Neuronal stem cell (in vitro differentiated cells): ENCODE measurements at places on chromosomes 4 and X.

GRCh38 chr4:45284400-45285085 lies 558.2 kb upstream of the GNPDA2 start:
- no peak for DNase-seq
- no peak overlapping the region for H3K27ac ChIP-seq
- H3K4me3 ChIP-seq: no peak overlapping the region
- H3K4me1 ChIP-seq: no peaks in the 10 kb centered on the region
- H3K36me3 ChIP-seq: no peaks in the 10 kb centered on the region

- H3K4me3 ChIP-seq: no peak overlapping the region
- H3K4me1 ChIP-seq: peaks cover 6% of the 10 kb centered on the region
- H3K27me3 ChIP-seq: no peaks in the 10 kb centered on the region
- no peaks in the 10 kb centered on the region for H3K36me3 ChIP-seq
- DNase-seq: no peak
Measured at GRCh38 chrX:6095469-6095868, 133.2 kb downstream of the NLGN4X start.

DNA sequence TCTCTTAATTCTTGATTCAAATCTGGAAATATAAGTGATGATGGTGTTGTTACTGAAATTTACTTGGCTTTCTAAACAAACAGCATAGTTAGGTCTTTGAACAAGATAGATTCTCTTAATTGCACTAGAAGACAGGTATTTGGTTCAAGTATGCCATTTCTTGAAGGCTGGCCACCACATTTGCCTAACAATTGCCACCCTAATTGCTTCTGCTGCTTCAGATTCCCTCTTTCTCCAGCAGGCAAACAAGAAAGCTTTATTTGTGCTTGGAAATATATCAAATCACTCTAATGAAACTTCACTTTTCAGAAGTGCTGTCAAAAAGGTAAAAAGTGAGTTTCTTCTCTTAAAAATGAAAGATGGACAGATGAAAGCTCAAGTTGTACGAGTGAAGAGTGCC lies 418.6 kb downstream of the INPP4B start:
- no peak overlapping the region for H3K27ac ChIP-seq
- no peaks in the 10 kb centered on the region for H3K27me3 ChIP-seq
- no peaks in the 10 kb centered on the region for H3K4me1 ChIP-seq
- no peak for DNase-seq

DNA sequence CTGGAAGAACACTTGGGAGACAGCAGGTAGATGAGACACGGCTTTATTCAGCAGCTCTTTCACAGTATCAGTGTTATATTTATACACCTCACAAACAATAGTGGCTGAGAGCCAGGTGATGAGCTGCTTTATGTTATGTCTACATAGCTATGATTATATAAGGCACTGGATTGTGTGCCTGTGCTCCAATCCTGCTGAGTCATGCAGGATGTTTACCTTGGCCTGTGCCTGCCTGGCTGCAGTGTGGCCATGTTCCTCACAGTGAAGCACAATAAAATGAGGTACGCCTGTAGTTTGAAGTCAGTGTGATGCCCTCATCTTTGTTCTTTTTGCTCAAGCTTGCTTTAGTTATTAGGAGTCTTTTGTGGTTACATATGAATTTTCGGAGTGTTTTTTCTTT lies 31.3 kb downstream of the CXCL13 start:
- no peak overlapping the region for H3K4me3 ChIP-seq
- H3K27ac ChIP-seq: no peak overlapping the region
- H3K36me3 ChIP-seq: no peaks in the 10 kb centered on the region
- DNase-seq: no peak
- no peaks in the 10 kb centered on the region for H3K4me1 ChIP-seq

DNA sequence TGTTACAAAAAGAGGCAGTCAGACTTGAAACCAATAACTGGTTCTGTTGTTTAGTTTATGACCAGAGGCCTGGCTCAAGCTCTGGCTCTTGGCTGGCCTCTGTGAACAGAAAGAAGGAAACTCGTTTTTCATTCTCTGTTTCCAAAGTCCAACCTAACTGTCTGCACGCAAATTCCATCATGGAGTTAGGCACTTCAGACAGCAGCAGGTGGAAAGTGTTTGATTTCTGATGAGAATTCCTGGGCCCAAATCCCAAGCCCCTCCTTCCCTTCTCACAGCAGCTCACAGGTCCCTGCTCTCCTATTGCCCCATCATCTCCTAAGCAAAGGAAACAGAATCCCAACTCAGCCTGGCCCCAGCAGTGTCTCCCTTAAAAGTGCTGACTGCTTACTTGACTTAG lies 42.8 kb upstream of the FGF16 start:
- H3K27ac ChIP-seq: no peak overlapping the region
- no peaks in the 10 kb centered on the region for H3K27me3 ChIP-seq
- DNase-seq: no peak
- no peaks in the 10 kb centered on the region for H3K36me3 ChIP-seq
- no peaks in the 10 kb centered on the region for H3K4me1 ChIP-seq

DNA sequence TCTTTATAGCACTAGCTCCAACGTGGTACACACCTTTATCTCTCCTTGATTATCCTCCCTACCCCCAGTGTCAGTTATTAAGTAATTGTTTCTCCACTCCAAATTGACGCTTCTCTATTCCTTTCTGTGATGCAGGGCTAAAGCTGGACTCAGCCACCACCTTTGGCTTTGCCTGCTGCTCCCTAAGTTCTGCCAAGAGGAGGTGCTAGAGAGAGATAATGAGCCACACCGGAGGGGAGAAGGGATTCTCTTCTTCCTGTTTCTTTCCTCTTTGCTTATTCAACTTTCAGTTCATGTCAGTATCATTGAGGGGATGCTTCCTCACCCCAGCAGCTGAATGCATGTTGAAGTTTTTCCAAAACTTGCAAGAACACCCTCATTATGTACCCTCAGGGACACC lies 176.5 kb downstream of the GBA3 start:
- DNase-seq: no peak
- no peaks in the 10 kb centered on the region for H3K27me3 ChIP-seq
- no peaks in the 10 kb centered on the region for H3K4me1 ChIP-seq
- H3K36me3 ChIP-seq: no peaks in the 10 kb centered on the region
- no peak overlapping the region for H3K27ac ChIP-seq

- no peaks in the 10 kb centered on the region for H3K4me1 ChIP-seq
- no peak overlapping the region for H3K27ac ChIP-seq
- no peak overlapping the region for H3K4me3 ChIP-seq
- H3K36me3 ChIP-seq: no peaks in the 10 kb centered on the region
- H3K27me3 ChIP-seq: no peaks in the 10 kb centered on the region
- no peak for DNase-seq
Measured at GRCh38 chr4:113539408-113539807, 222.1 kb downstream of the CAMK2D start.

GRCh38 chr4:10371869-10372471 lies 85.3 kb downstream of the ZNF518B start:
- no peak for DNase-seq
- no peaks in the 10 kb centered on the region for H3K27me3 ChIP-seq
- no peaks in the 10 kb centered on the region for H3K36me3 ChIP-seq

DNA sequence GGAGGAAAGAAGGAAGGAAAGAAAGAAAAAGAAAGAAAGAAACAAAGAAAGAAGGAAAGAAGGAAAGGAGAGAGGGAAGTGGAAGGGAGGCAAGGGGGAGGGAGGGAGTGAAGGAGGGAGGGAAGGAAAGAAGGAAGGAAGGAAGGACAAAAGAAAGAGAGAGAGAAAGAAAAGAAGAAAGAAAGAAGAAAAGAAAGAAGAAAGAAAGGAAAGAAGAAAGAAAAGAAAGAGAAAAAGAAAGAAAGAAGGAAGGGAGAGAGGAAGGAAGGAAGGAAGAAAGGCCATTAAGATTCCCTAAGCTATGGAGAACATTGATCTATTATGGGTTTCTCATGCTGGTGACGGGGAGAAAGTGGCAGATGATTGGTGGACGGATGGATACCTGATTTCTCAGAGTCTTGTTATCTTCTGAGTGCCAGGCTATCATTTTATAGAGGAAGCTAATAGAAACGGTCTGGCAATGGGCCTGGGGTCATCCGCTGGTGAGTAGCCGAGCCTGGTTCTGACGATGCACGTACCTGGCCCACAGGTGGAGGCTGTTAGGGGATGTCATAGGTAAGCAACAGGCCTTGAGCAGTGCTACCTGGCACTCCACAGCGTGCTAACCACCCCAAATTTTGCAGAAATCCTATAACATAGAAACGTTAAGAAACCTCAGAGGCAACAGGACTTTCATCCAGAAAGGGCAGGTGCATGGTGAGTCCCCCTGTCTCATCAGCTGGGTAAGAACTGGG lies 142.9 kb downstream of the SHOX start:
- H3K36me3 ChIP-seq: no peaks in the 10 kb centered on the region
- peaks cover 3% of the 10 kb centered on the region for H3K4me1 ChIP-seq
- no peak for DNase-seq
- no peak overlapping the region for H3K4me3 ChIP-seq

DNA sequence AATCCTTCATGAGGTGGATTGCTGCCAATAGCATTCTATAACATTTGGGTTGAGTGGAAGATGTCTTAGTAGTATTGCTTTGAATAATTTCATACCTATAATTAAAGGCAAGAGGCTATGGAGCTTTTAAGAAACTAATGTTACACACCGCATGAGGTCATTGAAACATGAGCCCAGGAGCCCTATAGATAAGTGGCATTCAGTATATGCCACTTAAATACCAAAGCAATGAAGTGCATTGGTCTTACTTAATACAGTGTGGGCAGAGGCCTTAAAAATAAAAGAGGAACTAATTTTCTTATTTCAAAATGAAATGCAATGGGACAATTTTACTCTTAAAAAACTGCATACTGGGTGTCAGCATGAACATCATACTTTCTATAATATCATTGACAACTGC lies 47.5 kb downstream of the SPATA18 start:
- no peaks in the 10 kb centered on the region for H3K4me1 ChIP-seq
- H3K4me3 ChIP-seq: no peak overlapping the region
- H3K27ac ChIP-seq: no peak overlapping the region
- no peak for DNase-seq
- H3K27me3 ChIP-seq: no peaks in the 10 kb centered on the region

- H3K36me3 ChIP-seq: no peaks in the 10 kb centered on the region
- DNase-seq: no peak
Measured at GRCh38 chrX:20500171-20500865, 233.6 kb upstream of the RPS6KA3 start.

DNA sequence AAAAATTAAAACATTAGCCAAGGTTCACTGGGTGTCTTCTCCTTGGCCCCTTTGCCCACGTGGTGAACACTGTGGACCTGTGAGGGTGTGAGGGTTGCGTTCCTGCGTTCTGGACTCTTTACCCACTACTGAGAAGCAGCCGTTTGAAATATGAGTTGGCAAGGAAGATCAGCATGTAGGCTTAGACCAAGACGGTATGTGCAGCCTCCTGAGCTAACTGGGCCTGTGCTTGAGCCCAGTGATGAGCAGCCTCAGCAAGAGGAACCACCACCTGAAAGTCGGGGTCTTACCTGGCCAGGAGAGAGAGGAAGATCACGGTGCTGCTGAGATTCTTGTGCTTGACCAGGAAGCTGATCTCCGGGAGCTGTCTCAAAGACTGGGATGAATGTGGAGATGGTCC lies 19.5 kb downstream of the RGS12 start:
- H3K27ac ChIP-seq: no peak overlapping the region
- H3K4me1 ChIP-seq: peaks cover 11% of the 10 kb centered on the region
- DNase-seq: no peak
- no peaks in the 10 kb centered on the region for H3K27me3 ChIP-seq
- no peak overlapping the region for H3K4me3 ChIP-seq
- H3K36me3 ChIP-seq: peaks cover 43% of the 10 kb centered on the region

DNA sequence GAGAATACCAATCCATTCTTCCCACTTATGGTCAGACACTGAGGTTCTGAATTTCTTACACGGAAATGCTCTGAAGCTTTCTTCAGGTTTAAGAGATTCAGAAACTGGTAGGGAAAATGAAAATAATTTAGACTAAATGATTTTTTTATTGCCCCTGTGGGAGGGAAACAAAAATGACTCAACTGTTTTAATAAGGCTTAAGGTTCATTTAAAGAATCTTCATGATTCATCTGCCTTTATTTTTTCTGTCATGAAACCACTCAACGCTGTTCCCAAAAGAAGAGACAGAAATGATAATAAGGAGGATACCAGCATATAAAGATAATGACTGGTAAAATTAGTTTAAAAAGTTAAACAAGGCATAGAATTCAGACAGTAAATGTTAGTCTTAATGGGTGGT lies 39.3 kb upstream of the FAM47B start:
- DNase-seq: no peak
- no peaks in the 10 kb centered on the region for H3K4me1 ChIP-seq
- H3K4me3 ChIP-seq: no peak overlapping the region
- H3K36me3 ChIP-seq: no peaks in the 10 kb centered on the region
- H3K27ac ChIP-seq: no peak overlapping the region

- H3K4me1 ChIP-seq: no peaks in the 10 kb centered on the region
- H3K36me3 ChIP-seq: no peaks in the 10 kb centered on the region
- DNase-seq: no peak
- no peaks in the 10 kb centered on the region for H3K27me3 ChIP-seq
Measured at GRCh38 chr4:176549161-176549865, 229.5 kb downstream of the SPCS3 start.

DNA sequence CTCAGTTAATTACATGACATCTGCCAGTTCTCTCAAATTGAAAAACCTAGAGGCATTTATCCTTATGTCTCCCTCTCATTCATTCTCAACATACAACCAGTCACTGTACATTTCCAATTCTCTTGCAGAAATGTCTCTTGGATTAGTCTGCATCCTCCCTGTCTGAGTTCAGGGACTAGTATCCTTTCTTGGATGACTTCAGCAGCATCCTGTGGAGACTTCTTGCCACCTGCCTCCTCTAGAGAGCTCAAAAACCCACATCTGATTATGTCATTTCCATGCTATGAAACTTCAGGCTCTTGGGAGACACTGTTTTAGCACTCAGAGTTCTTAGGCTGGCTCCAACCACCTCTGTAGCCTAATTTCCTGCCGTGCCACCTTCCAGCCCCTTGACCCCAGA lies 515.1 kb upstream of the DIPK2B start:
- no peak overlapping the region for H3K4me3 ChIP-seq
- DNase-seq: no peak
- no peaks in the 10 kb centered on the region for H3K36me3 ChIP-seq
- no peak overlapping the region for H3K27ac ChIP-seq

DNA sequence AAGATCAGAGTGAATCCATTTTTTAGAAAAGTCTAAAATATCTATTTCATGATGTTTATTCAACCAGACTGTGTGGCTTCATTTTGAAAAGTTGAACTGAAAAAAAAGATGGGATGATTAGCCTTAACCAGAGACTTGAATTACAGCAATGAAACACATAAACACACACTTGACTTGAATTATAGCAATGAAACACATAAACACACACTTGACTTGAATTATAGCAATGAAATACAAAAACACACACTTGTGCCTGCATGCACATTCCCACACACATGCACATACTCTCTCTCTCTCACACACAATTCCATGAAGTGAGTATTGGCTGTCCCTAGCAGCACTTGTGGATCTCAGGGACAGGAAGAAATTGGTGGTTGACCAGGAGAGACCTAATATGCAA lies 286.8 kb downstream of the USP46 start:
- no peaks in the 10 kb centered on the region for H3K27me3 ChIP-seq
- H3K4me1 ChIP-seq: no peaks in the 10 kb centered on the region
- H3K4me3 ChIP-seq: no peak overlapping the region
- DNase-seq: no peak
- H3K27ac ChIP-seq: no peak overlapping the region

- no peak overlapping the region for H3K27ac ChIP-seq
- DNase-seq: no peak
- H3K36me3 ChIP-seq: peaks cover 23% of the 10 kb centered on the region
Measured at GRCh38 chrX:154779261-154779660, 16.6 kb downstream of the DKC1 start.
